ENCODE measurements at places on chromosomes 11 and 22. TPM values are rescaled to one million over a fixed set of nuclear protein-coding genes. Genes with fewer than 3 reads are reported as not detected.

The TPBGL gene
- total RNA-seq: not detected

The P2RX6 gene
- not detected for total RNA-seq

The TMPRSS4 gene
- total RNA-seq: not detected

The CRYAB gene
- total RNA-seq: 0.33 TPM

The TBX1 gene
- 38.6 TPM for total RNA-seq

The PSMA1 gene
- total RNA-seq: 155 TPM

The DCHS1 gene
- total RNA-seq: 45.6 TPM

The FGF4 gene
- total RNA-seq: not detected
